Fibroblast of skin of scalp (primary cell): ENCODE measurements at places on chromosomes 1 and 21.
A peak's percentile ranks its signal among the peaks of the same experiment; 100 is the strongest.

GRCh38 chr21:33843216-33843615 is 72.4 kb downstream of the ATP5PO start:
- DNase-seq, result no peak

- peak; percentile 53 for DNase-seq
These were observed 124.9 kb downstream of the ITSN1 start for GRCh38 chr21:33767236-33767635.

GRCh38 chr1:178060789-178061556 is 32.9 kb upstream of the RASAL2 start:
- peak; percentile 95 for DNase-seq

DNA sequence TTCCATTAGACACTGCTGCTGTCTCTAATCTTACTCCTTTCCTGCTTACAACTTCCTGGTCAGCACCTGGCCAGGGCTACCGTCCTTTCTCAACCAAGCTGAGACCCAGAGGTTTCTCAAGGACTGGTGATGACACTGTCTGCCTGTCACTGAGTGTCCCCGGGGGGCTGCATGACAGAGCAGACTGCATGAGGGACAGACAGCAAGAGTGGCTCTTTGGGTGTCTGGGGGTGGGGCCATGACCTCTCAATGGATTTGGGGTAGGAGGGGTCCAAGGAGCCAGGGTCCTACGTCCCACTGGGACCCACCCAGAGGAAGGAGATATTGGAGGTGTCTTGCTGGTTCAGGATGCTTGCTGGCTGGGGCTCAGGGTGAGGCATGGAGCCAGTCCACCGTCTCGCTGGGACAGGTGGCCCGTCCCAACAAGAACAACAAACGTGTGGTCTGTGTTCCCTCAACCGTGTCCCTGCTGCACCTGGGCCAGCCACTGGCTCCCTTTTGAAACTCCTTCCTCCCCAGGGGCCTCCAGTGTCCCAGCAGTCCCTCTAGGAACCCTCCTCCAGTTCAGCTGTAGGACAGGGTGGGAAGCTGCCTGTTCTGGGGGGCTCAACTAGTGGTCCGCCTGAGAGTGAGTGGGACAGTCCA is 344.6 kb upstream of the AJAP1 start:
- no peak for DNase-seq

GRCh38 chr1:246661451-246661850 is 62.8 kb upstream of the SCCPDH start:
- no peak for DNase-seq

DNA sequence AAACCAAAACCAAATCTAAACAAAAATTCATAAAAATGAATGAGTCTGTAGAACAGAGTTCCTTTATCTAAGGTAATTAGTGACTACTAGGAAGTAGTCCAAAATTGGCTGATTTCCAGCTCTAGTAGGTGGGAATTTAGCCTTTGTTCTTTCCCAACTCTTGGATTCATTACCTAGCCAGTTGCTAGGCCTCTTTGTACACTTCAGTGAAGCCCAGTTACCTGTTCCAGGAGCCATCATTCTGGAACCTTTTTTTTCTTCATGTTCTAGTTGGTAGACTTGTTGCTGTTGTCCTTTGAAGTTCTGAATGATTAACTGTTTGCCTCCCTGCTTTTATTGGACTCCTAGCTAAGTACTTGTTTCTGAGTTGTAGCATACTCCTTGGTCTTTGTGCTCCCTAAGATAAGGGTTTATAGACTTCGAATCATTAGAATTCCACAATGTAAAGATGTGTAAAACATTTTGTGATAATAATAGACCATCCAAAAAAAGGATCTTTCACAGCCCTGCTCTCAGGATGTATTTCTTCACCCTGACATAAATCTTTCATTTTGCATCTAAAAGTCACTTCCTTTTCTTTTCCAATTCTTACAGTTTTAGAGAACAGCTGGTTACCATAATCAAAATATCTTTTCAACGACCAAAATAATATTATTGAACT is 9.8 kb downstream of the PLA2G4A start:
- DNase-seq, result no peak

- DNase-seq, result no peak
These were observed 42.0 kb downstream of the TBCE start for GRCh38 chr1:235409042-235409820.

DNA sequence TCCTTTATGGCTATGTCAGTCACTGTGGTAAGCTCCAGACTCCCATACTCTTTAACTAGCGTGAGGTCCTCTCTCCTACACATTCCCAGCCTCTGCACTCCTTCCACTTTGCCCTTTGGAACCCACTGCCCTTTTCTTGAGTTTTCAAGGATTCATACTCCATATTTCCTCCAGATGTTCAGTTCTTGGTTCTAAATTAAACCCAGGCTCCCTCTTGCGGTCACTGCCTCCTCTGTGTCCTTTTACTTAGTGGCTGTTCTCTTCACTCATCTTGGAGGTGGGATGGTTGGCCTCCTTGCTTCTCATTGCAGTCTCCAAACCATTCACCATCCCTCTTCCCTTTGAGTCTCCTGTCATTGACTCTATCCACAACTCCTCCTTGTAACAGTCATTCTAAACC is 208.1 kb downstream of the TGFB2 start:
- DNase-seq, result peak; percentile 75

GRCh38 chr1:94156096-94156625 is 35.2 kb upstream of the ABCA4 start:
- DNase-seq, result no peak

- peak; percentile 35 for DNase-seq
These were observed 118.3 kb downstream of the OLFML2B start for GRCh38 chr1:161905269-161905884.

DNA sequence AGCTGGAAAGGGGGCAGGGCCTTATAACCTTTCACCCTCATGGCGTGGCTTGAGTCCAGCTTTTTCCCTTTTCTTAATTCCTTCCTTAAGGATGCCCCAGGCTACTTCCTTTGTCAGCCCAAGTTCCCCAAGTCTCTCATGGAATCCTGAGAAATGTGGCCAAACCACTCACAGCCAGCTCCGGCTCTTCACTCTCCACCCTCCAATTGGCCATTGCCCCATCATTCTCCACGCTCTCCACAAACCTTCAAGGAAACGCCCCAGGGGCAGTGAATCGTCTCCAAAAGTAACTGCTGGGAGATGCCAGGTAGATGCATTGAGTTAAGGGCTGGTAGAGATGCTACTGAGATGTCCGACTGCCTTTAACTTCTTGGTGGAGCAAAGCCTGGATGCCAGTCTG is 113.5 kb upstream of the CD34 start:
- no peak for DNase-seq

GRCh38 chr1:153578490-153578889 is 12.8 kb upstream of the S100A2 start:
- peak; percentile 84 for DNase-seq

DNA sequence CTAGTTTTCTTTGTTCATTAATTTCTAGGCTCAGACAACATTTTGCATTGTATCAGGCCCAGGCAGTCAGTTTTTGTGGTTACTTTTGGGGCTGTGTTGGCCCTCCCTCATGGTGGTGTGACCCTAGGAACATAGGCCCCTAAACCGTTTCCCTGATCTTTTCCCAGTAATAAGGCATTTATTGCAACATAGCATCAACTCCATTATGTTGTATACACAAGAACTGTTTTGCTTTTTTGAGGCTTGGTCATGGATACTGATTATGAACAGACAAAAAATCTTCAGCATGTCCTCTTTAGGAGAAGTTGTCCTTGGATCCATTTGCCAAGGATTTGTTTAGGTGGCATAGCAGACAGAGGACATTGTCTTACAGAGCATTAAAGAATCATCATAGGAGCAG is 10.3 kb downstream of the B3GALT2 start:
- DNase-seq, result no peak

DNA sequence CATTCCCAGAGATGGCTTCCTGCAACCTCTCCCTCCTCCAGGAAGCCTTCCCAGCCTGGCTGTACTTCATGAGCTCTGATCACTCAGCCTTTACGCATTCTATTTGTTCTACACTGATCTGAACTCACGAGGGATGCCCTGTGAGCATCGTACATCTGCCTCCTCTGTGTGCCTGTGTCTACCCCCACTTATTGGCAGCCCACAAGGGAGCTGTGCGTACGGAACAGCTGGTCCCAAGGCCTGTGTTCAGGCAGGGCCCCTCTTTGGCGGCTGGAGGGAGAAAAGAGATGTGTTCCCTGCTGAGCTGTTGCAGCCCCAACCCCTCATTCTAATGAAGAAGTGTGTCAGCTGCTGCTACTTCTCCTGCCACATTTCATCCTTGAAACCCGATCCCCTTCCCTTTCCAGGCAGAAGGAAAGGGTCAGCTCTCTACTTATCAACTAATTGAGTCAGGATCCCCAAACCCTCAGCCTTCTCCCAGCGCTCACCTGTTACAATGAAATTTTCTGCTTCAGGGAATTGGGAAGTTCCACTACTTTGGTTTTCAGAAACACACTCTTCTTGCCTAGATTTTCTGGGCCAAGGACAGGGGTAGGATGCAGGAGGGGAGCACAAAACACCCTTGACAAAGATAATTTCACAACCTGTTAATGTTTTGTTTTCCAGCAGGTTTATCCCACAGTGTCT is 3.2 kb downstream of the INKA2 start:
- DNase-seq, result no peak

DNA sequence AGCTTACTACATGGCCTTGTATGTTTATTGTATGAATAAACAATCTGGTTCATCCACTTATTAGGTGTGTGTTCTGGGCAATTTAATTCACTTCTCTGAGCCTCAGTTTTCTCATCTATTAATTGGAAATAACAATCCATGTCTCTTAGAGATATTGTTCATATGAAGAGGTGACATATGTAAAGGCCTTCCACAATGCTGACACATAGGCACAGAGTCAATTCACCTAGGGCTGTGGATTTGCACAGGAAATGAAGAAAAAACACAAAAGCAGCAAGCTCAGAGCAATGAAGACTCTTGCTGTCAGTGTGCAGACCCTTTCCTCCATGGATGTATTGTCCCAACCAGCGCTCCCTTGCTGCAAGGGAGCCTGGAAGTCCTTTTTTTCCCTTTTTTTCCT is 195.2 kb upstream of the CAMK1G start:
- no peak for DNase-seq

GRCh38 chr1:26047278-26047874 is 1.5 kb upstream of the SLC30A2 start:
- no peak for DNase-seq

DNA sequence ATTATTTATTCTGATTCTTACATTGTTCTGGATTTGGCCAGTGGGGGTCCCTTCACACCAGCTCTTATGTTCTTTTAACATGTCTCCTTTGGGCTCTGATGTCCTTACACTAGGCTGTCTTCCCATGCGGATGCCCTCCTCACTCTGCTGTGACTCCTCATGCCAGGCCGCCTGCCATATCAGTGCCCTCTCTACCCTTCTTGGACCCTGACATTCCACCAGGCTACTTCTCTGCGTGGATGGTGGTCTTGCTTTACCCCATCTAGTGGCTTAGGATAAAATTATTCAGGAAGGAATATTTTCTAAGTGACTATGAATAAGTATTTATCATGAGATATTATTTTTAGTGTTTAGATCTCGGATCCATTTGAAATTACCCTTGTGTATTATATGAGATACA is 21.2 kb downstream of the ATF6 start:
- DNase-seq, result no peak

DNA sequence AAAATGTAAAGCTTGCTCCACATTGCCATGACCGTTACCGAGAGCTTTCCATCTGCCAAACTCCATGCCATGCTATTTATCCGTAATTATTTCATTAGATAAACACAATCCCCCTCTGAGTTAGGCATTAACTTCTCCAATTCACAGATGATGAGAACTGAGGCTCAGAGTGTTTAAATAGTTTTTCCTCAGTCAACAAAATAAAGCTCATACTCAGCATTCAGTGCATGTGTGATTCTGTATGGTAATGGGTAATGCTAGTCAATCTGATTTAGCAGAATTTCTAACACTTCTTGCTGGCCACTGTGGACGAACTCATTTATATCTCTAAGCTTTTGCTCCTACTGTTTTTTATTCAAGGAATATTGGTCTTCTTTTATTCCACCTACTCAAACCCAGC is 17.3 kb downstream of the SAMSN1 start:
- DNase-seq, result no peak

DNA sequence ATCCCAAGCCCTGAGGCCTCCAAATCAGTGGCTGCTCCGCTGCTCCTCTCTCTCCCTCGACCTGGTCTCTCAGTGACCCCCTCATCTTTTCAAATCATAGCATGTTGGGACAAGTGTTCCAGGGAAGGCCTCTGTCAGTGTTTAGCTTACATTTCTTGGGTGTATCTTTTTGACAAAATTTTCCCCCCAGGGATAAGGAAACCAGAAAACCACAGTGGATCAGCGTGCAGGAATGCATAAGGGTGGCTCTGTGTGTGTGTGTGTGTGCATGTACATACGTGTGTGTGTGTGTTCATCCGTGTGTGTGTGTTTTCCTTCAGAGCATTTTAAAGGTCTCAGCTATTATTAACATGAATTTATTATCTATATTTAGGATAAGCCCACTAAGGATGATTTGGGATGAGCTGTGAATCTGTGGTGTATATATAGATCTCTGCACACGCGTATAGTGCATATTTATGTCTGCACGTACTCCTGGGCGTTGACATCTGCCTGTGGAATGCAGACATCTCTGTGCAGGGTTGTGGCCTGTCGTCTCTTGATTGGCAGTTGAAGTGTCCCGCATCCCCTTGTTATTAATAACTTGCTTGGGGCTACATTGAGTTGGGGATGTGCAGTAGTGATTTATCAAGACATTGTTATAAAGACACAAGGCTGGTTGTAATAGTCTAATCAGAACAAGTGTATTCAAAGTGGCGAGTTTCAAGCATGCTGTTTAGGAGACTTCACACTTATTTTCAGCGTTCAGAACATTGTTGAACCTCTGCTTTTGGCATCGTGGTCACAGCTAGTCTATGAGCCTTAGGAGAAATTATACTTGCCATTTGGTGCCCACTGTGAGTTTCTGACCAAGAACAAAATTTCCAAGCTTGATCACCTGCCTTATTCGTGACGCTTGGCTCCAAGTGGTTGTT is 55.6 kb downstream of the GALNT2 start:
- DNase-seq, result peak; percentile 71

GRCh38 chr1:6026095-6026809 is 19.4 kb upstream of the KCNAB2 start:
- peak; percentile 66 for DNase-seq

DNA sequence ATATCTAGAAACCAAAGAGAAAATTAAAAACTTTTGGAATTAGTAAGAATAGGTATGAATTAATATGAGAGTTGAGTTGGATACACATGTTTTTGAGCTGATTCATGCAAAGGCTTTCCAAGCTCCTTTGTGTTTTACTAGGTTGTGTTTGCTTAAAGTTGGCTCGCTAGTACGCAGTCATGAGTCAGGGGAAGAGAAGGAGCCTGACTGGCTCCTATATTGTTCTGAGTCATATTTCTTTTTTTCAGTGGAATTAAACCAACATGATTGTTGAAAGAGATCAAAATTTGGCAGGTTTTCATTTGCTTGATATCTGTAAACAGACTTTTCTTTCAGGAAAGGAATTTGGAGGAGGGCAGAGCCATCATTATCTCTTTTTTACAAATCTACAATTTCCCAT is 66.7 kb downstream of the MAGI3 start:
- DNase-seq, result peak; percentile 93

DNA sequence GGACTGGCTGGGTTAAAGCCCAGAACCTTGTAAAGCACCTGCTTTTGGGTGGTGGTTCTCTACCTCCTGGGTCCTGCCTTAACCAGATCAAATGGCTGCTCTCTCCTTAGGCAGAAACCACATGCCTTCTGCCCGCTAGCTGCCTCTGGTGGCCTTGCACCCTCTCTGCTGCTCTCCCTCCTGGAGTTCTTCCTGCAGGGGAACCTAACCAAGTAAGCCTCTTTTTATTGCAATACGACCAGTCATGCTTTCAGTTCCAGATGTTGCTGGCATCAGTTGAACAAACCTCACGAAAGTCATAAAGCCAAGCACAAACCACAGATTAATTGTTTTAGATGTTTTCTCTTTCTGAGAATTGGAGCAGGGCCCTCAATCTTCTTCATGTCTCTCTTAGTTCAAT is 118.9 kb downstream of the GDAP2 start:
- no peak for DNase-seq

- DNase-seq, result no peak
These were observed 146.6 kb downstream of the CNIH3 start for GRCh38 chr1:224762701-224763100.
